ENCODE measurements at places on chromosomes 12 and 14. TPM values are rescaled to one million over a fixed set of nuclear protein-coding genes. Genes with fewer than 3 reads are reported as not detected.

- no peak for DNase-seq
These were observed 62.8 kb downstream of the ANO4 start for GRCh38 chr12:100857418-100857817.

DNA sequence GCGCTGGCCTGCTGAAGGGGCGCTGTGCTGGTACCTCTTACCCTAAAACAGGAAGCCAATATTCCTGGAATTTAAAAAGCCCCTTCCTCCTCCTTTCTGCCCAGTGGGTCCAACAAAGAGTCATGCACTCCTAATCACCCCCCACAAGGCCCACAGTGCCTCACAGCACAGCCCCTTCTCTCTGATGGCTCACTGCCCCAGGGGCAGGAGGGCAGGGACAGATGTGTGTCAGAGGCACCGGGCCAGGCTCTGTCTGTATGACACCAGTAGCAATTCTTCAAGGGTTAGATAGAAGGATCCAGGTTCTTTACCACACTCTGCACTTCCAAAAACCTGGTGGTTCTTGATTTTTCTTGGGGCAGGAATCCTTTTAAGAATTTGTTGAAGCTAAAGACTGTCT, 8.9 kb downstream of the MYH6 start:
- DNase-seq, result no peak

DNA sequence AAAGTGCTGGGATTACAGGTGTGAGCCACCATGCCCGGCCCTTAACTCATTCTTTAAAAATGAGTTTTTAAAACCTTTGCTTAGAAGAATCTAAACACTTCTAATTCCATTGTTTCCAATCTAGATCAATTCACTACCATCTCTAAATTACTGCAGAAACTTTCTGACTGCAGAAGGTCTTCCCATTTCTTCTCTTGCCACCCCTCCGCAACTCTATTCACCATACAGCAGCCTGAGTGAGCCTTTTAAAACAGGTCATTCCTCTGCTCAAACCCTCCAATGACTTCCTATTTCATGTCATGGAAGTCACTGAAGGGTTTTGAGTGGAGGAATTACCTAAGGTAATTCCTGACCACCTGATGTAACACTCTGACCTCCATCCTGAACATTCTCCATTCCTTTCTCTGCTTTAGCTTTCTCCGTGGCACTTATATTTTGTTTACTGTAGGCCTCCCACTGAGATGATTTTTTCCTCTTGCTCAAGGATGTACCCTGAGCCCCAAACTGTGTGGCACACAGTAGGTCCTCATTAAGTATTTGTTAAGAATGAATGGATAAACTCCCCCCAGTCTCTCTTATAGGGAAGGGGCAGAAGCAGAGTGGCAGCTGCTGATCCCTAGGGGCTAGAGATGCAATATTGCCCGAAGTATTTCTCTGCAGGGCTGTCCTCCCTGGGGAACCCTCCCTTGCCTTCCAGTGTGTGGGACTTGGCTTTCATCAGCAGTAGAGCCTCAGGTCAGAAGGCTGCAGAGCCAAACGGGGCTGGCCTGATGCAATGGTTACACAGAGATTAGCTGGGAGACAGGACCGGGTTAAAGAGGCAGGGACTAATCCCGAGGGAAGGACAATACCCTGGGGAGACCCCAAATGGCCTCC, 1.2 kb downstream of the DDIT3 start:
- peak; percentile 58 for DNase-seq

The CD69 gene
- not detected for total RNA-seq

The PPFIA2 gene
- total RNA-seq, result not detected

Data from LHCN-M2 (cell line).